ENCODE measurements at places on chromosomes 5 and 9.

- DNase-seq, result no peak
These were observed 218.4 kb downstream of the SPATA31D1 start for GRCh38 chr9:82206946-82207345.

DNA sequence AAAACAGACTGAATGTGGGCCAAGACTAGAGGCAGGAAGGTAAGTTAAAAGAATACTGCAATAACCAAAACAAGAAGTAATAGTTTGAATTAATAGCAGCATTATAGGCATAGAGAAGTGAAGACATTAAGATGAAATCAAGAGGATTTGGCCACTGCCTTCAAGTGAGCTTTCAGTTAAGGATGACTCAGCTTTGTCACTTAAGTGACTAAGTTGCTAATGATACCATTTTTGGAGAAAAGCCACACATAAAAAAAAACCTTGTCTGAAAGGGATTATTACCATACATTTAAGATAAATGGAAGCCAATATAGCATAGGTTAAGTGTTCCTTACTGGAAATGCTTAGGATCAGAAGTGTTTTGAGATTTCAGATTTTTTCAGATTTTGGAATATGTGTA, 57.0 kb downstream of the ECPAS start:
- no peak for DNase-seq

GRCh38 chr9:28866951-28867350, 1293.7 kb upstream of the C9orf72 start:
- DNase-seq, result no peak

- no peak for DNase-seq
These were observed 16.8 kb downstream of the TNFSF15 start for GRCh38 chr9:114789006-114789405.

DNA sequence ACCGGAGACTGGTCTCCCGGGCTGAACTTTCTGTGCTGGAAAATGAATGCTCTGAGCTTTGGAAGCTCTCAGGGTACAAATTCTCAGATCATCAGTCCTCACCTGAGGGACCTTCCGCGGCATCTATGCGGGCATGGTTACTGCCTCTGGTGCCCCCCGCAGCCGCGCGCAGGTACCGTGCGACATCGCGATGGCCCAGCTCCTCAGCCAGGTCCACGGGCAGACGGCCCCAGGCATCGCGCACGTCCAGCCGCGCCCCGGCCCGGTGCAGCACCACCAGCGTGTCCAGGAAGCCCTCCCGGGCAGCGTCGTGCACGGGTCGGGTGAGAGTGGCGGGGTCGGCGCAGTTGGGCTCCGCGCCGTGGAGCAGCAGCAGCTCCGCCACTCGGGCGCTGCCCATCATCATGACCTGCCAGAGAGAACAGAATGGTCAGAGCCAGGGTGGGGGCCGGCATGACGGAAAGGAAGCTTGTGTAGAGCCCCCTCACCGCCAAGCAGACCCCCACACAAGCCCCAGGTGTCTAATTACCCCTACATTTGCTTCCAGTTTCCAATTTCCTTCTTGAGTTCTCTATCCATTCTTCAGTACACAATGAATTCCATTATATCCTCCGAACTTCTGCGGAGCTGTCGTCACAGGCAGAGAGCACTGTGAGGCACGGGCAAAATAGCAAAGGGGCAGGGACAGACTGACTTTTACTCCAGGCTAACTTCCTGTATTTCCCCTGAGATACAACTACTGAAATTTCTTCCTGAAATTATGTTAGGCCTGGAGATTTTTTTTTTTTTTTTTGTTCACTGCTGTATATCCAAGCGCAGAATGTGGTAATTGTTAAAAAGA, 23.2 kb downstream of the CDKN2A start:
- DNase-seq, result peak; percentile 56

DNA sequence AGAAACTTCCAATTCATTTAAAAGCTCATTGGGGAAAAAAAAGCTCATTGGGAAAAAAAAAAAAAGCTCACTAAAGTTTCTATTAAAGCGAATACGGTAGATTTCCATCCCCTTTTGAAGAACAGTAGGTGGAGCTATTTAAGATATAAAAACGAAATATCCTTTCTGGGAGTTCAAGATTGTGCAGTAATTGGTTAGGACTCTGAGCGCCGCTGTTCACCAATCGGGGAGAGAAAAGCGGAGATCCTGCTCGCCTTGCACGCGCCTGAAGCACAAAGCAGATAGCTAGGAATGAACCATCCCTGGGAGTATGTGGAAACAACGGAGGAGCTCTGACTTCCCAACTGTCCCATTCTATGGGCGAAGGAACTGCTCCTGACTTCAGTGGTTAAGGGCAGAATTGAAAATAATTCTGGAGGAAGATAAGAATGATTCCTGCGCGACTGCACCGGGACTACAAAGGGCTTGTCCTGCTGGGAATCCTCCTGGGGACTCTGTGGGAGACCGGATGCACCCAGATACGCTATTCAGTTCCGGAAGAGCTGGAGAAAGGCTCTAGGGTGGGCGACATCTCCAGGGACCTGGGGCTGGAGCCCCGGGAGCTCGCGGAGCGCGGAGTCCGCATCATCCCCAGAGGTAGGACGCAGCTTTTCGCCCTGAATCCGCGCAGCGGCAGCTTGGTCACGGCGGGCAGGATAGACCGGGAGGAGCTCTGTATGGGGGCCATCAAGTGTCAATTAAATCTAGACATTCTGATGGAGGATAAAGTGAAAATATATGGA, at the start of gene PCDHGA12:
TSS of gene PCDHGA12 (plus strand) at position 176 of the 782 bp plus-strand sequence. CDS start at position 429, 253 bp downstream.
- DNase-seq, result no peak

DNA sequence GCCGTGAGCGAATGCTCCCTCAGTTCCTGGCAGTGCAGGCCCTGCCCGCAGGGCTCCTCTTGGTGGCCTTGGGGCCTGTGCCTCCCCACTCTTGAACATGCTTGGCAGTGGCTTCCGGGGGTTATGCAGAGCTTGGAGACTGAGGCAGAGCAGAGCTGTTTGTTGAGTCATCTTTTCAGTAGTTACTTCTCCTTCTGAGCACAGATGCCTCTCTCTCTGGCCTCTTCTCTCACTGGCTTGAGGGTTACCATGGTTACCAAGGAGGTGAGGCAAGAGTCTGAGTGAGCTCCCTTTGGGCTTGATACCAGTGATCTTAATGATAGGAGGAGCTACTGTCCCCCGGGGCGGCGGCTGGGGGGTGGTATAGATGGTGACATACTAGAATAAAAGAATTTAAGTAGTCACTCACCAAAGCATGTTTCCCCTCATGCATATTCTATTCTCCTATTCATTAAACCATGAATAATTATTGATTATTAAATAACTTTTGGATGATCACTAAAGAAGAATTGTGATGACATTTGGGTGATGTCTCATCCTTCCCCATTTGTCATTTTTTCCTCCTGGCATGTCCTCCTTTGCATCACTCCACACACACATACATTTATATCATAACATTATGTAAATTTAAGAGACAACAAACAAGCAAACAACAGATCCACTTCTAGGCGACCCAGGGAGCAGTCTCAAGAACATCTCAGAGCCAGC, 111.1 kb downstream of the ARHGAP26 start:
- DNase-seq, result no peak

DNA sequence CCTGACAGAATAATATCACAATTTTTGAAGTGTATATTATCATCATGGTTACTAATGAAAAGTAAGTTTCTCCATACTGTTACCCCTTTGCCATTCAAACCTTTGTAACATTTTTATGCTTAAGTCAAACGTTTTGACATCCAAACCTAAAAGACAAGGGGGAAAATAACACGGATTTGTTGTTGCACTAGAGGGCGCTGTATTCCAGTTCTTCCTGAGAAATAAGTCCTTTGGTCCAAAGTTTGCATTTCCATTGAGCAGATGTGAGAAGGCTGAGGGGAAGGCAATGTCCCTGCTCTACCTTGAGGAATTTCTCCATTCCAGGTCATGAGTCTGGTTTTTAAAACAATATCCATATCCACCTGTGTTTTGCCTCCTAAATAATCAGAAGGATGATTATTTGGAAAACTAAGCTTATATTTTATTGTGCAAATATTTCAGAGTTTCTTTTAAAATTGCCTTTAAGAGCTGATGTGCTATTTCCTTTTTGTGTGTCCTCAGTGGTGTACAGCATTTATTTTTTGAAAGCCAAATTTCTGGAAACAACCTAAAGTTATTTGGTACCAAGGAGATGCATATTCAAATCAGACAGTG, 9.7 kb downstream of the LECT2 start:
- DNase-seq, result peak; percentile 16

GRCh38 chr9:137078701-137079400, 1.5 kb downstream of the UAP1L1 start:
- DNase-seq, result peak; percentile 49

DNA sequence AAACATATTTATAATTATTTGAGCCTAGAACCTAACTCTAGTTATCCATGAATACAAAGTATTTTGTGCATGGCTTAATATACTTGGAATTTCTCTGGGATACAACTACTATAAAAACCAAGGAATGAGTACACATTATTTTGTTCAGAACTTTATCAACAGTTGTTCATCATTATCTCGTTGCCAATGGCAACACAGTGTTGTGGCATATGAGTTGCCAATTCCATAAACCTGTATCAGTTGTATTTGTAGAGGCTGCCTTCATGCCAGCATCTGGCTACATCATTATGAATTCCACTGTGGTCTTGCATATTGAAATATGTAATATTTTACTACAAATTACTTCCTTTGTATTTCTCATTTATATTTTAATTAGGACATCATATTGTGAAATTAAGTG, 250.4 kb downstream of the FSTL4 start:
- DNase-seq, result no peak

- no peak for DNase-seq
These were observed 18.1 kb downstream of the GRXCR2 start for GRCh38 chr5:145854651-145855258.

DNA sequence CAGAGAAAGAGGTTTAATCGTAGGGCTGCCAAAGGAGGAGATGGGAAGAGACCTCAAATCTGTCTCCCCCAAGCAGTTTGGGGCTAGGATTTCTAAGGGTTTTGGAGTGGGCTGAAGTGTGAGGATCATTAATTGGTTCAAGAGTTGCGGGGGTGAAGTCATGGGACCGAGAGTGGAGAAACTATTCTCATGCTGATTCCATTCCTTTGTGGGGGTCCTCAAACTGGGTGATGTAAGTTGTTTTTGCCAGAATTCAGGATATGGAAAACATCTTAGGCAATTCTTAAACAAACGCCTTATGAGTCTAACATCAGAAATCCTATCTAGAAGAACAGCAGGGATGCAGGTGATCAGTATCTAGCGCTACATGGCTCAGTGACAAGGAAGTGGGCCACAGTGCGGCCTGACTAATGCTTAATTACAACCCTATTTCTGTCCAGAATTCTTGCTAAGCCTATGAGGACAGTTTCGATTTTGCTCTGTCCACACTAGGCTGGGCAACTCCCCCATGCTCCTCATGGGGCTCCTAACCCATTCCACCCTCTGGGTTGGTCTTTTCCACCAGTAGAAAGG, 27.7 kb upstream of the TRIO start:
- no peak for DNase-seq

DNA sequence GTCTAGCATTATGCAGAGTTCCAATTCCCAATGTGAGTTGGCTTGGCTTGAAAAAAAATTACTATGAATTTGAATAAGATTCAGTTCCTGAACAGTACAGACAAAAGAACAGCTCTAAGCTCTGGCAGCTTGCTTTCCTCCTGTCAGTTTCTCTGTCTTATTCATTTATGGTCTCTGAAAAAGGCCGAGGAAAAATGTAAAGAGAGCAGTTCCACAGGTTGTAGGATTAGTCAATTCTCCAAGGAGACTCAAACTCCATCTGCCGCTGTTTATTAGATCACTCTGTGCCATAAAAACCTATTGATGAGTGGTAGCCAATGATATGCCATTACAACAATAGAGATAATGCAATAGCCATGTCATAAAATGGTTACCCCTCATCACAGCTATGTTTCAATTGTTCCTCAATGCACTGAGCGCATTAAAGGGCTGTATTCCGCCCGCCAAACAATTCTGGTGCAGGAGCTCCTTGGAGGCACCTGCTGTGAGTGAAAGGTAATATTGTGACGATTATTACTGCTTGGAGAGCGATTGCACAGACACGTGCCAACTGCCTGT, 188.2 kb downstream of the ARRDC3 start:
- DNase-seq, result no peak

GRCh38 chr5:83924171-83924570, 203.5 kb upstream of the HAPLN1 start:
- no peak for DNase-seq

DNA sequence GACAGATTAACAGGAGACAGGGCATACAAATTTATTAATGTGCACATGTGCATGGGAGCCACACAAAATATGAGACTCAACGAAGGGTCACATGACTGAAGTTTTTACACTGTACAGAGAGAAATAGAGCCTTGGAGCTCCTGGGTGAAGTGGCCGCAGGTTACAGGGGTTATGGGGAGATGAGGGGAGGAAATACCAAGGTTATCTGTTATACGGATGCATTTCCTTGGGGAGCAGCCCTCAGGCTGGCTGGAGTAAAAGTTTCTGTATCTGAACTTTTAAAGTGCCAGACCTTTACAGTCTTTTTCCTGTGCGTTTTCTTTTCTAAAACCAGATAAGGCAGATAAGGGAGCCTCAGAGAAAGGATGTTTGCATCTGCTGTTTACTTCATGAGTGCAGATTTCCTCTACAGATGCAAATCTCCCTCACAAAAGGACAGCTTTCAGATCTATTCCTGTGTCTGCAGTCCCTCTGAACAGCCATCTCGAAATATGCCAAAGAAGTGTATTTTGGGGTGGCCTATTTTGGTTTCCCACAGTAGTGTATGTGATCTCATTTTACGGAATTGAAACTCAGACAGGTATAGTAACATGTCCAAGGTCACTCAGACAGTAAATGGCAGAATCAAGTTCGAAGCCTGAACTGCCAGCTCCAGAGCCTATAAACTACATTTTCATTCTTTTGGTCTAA, 139.3 kb upstream of the FBXL17 start:
- DNase-seq, result no peak

DNA sequence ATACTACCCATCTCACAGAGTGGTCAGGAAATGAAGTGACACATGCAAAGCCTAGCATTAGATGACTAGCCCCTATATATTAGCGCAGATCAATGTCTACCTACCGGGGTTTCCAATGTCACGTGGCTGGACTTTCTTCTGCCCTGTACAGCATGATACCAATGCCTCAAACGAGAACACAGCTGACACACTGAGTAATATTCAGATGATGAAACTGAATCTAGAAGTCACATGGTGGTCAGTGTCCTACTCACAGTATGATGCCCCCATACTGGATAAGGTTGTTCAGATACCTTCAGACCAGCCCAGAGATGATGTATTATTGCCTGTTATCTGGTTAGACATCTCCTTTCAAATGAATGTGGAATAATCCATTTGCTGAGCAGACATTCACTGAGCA, 71.1 kb upstream of the FRRS1L start:
- no peak for DNase-seq

DNA sequence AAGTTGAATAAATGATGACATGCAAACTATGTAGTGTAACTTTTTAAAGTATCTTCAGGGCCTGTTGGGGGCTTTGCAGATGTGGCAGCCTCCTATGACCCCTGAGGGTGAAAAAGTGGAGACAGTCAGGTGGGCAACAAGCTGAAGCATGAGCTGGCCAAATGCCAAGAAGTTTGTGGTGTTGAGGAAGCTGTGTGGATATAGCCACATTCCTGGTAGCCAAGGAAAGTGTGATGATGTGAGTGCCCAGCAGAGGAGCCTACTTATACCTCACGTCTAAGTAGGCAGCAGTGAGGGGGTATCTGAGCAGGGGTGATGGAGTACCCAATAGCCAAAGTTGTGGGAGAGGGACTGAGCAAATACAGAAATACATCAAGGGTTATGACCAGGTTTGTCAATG, 621.2 kb upstream of the CDH6 start:
- DNase-seq, result no peak
